ENCODE measurements at places on chromosomes 3 and 15.

DNA sequence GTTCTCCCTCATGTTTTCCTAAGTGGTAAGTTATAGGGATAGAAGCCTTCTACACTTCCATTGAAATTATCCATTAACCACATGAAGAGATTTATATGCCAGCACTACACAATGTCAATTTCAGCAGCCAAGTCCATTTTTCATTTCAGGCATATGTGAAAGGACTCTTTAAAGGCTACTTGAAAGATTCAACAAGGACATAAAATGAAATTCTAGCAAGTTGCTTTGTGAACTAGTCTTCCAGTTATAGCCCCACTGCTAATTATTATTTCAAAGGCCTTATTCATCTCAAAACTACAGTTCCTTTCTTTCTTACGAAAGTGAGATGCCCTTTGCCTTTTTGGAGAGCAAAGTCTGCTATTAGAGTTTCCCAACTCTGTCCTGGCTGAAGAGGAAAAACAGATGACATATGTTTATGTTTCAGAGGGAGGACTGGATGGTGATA lies 66.0 kb upstream of the SLC2A2 start:
- DNase-seq, result no peak

GRCh38 chr3:20658491-20658890 lies 472.5 kb upstream of the SGO1 start:
- DNase-seq, result no peak

- DNase-seq, result no peak
Observed at GRCh38 chr15:50675535-50676144, 11.0 kb downstream of the TRPM7 start.

GRCh38 chr15:50059883-50060282 lies 59.1 kb downstream of the ATP8B4 start:
- DNase-seq, result no peak

GRCh38 chr3:172192830-172193415 lies 153.5 kb downstream of the FNDC3B start:
- no peak for DNase-seq

- no peak for DNase-seq
Observed at GRCh38 chr3:39154280-39155021, 1.1 kb upstream of the CSRNP1 start.

DNA sequence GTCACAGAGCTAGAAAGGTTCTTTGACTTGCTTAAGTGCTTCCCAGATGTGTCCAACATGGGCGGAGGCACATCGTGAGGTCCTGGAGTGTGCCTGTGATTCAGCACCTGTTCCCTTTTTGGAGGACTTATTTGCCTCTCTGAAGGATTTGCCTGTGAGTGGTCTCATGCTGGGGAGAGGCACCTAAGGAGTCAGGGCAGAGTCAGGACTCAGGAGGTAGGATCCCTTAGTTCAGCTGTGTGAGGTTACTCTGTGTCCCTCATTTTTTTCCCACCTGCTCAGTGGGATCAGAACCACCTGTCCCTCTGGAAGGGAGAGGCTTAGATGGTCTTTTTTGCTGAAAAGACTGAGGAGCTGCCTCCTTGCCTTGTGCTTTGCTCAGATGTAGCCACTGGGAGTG lies 3.0 kb downstream of the ZNF589 start:
- DNase-seq, result no peak

DNA sequence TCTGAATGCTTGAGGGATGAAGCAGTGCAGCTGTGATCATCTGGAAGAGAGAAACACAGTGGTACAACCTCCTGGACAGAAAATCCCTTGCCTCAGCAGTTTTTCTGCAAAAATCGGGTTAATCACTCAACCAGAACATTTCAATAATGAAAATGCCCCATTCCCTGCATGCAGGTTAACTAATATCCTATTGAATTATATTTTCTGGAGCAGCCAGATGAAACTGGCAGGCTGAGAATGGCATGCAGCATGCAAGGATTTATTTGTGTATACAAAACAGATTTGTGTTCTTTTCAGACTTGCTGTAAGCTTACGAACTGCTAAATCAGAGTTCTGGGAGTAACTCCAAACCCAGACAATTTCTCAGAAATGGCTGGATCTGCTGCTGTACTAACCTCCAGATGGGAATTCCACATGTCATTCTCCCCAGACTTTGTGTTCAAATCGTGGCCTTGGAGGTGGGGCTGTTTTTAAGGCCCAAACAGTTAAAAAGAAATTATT lies 39.1 kb downstream of the SLC9A9 start:
- DNase-seq, result no peak

DNA sequence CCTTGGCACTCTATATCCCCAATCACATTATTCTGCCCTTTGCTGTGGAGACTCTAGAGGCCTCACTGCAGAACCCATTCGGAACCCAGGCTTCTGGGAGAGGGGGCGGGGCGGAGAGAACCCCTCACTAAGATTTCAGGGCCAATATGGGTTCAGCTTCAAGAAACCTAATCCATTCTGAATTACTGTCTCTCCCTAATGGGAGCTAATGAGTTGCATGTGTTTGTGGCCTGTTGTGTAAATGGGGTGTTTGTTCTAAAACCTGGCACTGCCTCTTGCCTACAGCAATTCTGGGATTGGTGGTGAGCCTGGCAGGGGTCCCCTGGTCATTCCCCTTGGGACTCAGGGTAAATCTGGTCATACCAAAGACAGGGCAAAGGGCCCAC lies 605 bp upstream of the RASL12 start:
- DNase-seq, result no peak

DNA sequence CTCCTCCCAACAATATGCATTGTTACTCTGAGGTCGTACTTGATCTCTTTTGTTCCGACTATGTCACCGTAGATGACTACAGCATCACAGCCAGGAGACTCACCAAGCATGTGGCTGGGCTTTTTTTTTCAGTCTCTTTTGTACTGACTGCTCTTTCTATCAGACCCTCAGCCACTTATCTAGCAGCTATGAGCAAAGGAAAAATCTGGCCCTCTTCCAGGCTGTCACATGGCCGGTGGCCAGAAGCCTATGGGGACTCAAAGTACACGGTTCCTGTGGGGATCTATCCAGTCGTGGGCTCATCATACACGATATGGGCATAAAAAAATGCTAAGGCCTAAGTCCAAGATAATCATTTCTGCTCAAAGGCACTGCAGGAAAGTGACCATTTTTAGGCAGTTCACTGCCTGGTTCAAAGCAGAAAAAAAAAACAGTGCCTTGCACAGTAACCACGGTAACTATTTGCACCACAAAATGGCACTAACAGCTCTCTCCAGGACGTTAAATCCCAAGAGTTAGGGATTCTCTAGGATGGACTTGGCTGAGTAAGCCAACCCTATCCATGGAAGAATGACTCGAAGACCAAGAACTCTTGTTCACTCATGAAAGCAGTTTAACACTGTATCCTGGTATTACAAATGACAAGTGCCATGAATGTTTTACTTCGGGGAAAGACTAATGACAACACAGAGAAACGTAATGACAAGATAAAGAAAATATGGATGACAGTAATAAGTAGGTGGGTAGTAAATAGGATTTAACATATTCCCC lies 50.3 kb downstream of the SHQ1 start:
- no peak for DNase-seq

GRCh38 chr3:185732782-185733181 lies 92.1 kb downstream of the IGF2BP2 start:
- DNase-seq, result no peak

DNA sequence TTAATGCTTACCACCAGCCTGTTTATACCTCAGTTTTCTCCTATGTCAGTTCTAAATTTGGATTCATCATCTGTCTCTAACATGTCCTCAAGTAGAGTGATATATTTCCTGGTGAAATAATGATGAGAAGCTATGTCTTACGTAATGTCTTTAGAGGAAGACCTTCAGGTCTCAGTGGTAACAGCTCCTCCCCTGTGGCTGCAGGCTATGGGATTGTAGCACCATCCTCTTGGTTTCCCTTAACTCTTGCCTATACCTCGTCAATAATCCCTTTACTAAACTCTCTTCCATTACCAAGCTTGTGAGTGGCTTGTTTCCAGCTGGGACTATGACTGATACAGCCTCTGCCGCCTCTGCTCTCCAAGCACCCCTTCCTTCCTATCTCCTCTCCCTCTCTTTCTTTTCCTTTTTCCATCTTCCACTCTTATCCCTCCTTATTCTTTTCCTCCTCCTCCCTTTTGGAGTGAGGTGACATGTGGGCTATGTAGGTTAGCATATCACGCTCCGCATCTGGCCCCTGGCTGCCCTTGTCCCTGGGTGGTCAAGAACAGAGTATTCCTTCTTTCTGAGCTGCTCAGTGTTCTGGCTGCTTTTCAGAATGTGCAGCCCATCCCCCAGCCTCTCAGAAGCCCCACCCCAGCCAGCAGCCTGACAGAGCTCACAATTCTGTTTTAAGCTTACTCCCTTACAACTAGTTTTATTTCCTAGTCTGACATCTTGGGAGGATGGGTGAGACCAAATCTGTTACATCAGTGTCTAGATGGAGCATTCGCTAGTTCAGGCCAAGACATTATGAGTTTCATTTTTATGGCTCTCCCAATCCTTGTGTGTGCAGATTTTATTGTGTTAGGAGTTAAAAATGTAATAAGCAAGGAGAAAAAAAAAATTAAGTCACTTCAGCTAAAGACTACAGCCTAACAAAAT lies 75.0 kb upstream of the RNU6-1 start:
- DNase-seq, result no peak

- no peak for DNase-seq
Observed at GRCh38 chr15:79644091-79644490, 212.0 kb downstream of the MINAR1 start.

GRCh38 chr3:106305882-106306435 lies 437.1 kb upstream of the CBLB start:
- DNase-seq, result no peak

DNA sequence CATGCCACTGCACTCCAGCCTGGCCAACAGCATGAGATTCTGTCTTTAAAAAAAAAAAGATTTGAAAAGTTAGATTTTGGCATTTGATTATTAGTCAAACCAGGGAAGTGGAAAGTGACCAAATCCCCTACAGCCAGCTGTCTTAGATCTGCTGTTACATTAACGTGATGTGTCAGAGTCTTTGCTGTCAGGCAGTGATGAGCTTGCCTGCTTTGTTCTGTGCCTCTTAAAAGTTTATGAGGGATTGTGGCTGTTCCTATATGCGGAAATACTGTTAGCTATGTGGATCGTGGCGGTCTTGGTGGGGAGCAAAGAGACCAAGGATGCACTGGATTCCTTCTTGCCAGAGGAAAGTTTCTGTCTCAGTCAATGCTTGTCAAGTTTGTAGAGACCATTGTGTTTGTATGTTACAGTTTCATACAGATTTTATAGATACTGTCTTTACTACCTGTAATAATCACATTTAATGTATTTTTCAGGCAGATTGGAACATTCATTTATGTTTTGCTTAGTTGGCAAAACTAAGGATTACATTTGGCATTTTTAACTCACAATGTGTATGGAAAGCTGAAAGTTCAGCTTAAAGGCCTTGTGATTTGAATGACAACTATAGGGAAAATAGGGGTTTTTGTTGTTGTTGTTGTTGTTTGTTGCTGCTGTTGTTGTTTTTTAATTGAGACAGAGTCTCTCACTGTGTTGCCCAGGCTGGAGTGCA lies 137.4 kb downstream of the VPS8 start:
- no peak for DNase-seq

GRCh38 chr15:88454236-88454635 lies 13.0 kb downstream of the MRPL46 start:
- no peak for DNase-seq

DNA sequence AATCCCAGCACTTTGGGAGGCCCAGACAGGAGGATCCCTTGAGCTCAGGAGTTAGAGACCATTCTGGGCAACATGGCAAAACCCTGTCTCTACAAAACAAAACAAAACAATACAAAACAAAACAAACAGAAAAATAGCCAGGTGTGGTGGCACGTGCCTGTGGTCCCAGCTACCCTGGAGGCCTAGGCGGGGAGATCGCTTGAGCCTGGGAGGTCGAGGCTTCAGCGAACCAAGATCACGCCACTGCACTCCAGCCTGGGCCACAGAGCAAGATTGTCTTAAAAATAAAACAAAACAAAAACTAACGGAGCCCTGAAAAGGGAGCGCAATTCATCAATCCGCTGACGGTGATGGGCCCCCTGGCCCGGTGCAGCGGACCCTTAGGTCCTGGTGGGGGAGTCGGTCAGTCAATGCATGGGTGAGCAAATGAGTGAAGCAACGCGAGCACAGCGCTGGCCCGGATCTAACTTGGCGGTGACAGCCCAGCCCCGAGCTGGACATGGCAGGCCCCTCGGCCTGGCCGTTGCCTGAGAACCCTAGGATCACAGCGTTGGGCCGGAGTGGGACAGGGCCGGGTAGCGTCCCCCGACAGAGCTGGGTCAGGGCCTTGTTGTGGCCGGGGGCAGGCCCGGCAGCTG lies 52.4 kb upstream of the BLM start:
- no peak for DNase-seq

DNA sequence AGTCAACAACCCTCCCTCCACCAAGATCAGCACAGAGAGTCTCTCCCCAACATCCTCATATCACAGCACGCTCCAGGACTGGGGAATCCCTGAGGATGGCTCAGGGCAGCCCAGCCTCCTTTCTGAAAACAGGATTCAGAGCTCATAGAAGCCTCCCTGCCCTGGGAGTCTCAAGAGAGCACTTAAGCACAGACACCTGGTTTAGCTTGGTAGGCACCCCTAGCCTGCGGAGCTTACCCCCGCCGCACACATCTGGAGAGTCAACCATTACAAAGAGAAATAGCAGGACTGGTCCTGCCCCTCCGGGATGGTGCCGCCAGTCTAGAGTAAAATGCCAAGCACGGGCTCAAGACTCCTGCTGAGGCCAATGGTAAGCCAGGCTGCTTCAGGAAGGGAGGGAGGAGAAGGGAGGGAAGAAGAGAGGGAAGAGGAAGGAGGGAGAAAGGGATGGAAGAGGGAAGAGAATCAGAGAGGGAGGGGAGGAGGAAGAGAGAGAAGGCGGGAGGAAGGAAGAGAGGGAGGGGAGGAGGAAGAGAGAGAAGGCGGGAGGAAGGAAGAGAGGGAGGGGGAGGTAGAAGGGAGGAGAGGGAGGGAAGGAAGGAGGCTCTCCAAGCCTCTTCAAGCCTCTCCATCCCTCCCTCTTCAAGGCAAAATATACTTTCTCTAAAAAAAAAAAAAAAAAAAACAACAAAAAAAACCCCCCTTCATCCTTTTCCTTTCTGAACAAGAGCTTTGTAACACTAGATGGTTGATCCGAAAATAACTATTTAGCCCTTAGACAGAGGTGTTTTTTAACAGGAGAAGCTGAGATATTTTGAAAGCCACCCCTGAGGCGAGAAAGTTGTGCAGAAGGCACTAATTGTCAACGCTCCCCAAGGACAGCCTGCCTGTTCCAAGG lies 278.6 kb upstream of the TLE3 start:
- DNase-seq, result no peak

DNA sequence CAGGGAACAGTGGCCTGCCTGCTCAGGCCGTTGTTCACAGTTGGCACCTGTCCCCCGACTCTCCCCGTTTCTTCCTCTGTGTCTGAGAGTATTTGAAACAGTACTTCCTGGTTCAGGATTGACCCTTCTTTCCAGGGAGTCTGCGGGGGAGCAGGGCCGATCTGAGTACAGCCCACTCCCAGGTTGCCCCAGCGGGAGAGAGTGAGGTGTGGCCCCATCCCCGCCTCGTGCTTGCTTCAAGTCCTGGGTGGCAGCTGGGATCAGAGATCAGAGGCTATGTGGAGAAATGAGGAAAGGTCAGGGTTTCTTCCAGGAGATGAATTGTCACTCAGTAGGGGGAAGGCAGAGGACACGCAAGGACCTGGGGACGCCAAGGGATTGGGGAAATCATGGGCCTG lies 6.5 kb upstream of the DLL4 start:
- DNase-seq, result no peak

Data from NCI-H526 treated with DMSO at 0.1 percent for 48 hours (cell line).